Daoy (cell line): ENCODE measurements at places on chromosomes 1 and 21.

GRCh38 chr1:101278845-101279244, 42.0 kb downstream of the S1PR1 start:
- DNase-seq: no peak

DNA sequence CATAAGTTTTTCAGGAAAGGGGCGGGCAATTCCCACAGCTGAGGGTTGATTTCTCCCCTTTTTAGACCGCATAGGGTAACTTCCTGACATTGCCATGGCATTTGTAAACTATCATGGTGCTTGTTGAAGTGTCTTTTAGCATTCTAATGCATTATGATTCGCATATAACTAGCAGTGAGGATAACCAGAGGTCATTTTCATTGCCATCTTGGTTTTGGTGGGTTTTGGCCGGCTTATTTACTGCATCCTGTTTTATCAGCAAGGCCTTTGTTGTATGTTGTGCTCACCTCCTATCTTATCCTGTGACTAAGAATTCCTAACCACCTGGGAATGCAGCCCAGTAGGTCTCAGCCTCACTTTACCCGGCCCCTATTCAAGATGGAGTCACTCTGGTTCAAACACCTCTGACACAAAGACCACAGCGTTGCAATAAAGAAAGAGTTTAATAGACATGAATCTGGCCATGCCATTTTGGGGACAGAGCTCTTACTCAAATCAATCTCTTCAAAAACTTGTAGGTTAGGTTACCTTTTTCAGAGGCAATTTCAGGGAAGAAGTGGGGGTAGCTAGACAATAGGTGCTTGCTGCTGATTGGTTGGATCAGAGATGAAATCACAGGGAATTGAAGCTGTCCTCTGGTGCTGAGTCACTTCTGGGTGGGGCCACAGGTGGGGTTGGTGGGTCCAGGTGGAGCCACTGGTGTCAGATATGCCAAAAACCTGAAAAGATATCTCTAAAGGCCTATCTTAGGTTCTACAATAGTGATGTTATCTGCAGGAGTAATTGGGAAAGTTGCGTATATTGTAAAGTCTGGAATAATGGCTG, 23.3 kb downstream of the TBX19 start:
- DNase-seq: no peak

GRCh38 chr1:224539971-224540370, 76.1 kb upstream of the CNIH3 start:
- no peak for DNase-seq

DNA sequence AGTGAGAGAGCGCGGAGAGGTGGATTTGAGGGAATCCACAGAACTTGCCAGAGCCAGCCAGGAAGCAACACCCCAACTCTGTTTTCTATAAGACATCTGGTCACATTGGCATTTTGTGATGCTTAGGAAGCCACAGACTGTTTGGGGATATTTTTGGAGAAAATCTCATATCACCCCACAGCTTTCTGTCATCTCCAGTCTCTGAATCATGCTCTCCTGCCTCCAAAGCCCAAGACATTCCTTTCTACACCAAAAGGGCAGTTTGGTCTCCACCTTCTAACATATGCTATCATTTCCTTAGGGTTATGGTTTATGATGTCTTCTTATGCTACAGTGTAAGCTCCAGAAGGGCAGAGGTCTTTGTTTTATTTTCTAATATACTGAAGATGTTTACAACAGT, 14.4 kb upstream of the BCL10 start:
- DNase-seq: no peak

DNA sequence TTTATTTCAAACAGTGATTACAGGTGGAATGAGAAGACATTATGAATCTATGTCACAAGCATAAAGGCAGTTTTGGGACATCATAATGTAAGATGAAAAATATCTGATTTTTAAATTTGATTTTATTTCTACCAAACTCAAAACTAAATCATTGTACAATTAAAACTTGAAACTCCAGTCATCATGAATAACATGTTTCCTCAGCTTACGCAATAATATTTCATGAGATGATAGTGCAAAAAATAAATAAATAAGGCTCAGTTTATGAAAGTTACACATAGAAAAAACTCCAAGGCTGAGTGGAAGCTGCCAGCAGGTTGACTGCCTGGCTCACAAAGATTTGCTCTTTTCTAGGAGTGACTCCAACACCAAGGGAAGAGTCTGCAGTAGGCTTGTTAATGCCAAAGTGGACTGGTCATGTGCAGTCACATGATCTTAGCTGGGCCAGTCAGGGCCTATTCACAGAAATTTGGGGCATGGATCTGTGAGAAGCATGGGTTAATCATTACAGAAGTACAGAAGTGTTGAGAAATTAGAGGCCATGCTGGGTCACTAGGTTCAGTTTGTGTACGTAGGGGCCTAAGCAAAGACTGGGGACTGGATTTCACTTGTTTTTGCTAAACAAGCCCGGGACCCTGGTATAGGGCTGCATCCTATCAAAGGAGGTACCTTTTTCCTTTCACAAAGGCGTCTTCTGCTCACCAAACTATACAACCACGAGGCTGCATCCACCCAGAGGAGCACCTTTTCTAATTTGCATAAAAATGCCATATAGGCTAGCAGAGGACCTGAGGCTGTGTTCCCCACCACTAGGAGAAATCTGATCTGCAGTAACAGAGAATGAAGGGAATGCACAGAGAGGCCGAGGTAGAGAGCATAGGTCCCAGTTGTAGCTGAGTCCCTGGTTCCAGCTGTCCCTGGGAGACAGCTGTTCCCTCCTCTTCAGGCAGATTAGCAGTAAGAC, 4.9 kb upstream of the ABCA4 start:
- DNase-seq: no peak

- DNase-seq: no peak
Measured at GRCh38 chr1:193060115-193060403, 647 bp downstream of the RO60 start.

DNA sequence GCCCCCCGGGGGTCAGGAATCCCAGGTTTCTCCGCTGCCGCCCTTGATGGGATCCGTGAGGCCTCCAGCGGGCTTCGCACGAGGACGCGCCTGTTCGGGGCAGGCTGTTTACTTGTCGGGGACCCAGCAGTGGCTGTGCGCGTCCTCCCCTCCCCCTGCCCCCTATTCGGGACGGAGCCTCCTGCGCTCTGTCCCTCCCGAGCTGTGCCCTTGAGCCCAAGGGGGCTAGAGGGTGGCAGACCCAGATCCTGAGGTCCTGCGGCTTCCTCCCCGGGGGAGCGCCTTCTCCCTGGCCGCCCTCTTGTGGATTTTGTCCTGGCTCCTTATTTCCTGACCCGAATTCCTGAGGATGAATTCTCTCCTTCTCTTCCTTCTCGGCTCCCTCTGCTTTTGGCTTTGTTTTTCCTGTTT, 38.4 kb downstream of the PIK3CD start:
- peak; percentile 63 for DNase-seq
